Esophagus squamous epithelium (tissue), 5 donors: ENCODE measurements at places on chromosomes 5 and 9.

- DNase-seq, result no peak
These were observed 9.7 kb downstream of the ESM1 start for GRCh38 chr5:54975701-54976100.

- DNase-seq, result no peak
These were observed 156.6 kb downstream of the PIK3R1 start for GRCh38 chr5:68372161-68372560.

DNA sequence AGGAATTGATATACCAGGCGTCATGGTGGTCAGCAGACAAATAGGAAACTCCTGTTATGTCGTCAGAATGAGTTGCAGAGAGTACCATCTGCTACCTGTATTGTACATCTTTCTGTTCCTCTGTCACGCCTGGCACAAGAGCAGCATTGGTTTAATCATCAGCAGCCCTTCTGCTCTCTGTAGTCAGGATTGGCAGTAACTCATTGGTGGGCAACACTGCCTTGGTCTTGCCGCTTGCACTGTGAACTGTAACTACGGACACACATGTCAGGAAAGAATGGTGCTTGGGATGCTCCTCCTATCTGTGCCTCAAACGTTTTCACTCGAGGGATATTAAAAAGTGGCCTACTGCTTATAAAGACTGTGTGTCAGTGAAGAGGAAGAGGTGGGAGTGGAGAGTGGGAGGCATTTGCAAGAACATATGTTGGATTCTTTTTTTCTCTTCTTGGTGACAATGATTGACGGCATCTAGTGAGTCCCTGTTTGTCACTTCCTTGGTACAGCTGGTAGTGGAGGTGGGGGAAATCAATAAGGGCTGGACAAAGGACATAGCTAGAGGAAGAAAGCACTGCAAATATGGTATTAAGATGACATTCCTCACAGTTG lies 76.6 kb downstream of the F2RL2 start:
- DNase-seq, result no peak

DNA sequence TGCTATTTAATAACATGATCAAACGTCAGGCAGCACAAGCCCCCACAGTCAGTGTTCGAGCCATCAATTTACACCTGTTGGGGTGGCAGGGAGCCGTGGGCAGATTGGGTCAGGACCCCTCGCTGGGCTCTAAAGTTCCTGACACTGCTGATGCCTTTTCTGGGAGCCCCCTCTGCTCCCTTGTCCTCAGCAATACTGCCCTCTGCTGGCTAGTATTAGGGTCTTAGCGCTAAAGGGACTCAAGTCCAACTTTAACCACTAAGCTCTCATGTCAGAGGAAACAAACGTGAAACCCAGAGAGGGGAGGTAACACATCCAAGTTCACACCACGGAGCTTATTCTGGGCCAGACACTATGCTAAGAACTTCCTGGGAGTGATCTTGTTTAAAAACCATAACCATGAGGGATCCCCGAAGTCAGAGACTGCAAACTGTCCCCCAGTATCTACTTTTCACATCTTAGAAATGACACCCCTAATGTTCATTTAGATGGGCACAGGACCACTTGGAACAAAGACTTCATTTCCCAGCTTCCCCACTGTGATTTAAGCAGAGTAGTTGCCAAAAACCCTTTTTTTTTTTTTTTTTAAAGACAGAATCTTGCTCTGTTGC lies 20.4 kb downstream of the ANKS6 start:
- DNase-seq, result no peak

DNA sequence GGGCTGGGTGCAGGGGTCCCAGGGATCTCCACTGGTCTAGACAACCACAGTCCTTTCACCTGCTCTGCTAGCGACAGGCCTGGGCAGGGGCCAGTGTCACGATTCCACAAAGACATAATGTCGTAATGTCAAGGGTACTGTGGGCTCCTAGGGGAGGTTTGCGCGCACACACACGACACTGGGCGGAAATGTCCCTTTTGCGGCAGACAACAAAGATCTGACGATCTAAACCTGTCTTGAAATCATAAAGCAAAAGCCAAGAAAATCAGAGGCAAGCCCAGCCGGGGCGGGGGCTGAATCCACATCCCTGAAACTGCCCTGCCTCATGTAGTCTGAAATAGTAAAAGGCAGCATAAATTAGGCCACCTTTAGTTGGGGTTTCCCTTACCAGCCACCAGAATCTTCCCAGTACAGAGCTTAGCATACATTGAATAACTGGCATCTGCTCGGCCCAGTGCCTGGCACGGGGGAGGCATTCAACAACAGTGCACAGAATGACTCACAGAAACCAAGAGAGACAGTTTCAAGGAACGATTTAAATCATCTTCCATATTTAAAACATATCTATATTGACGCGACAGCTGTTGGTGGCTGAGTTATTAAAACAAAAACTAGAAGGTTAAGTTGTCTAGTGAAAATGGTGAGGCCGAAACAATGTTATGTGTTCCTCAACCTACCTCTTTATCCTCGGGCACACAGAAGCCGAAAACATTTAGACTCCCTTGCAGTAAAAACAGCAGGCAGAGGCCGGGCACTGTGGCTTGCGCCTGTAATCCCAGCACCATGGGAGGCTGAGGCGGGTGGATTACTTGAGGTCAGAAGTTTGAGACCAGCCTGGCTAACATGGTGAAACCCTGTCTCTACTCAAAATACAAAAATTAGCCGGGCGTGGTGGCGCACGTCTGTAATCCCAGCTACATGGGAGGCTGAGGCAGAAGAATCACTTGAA lies 151.0 kb downstream of the MYO10 start:
- DNase-seq, result no peak
